ENCODE measurements at places on chromosomes 5 and 9.
A peak's percentile ranks its signal among the peaks of the same experiment; 100 is the strongest.

DNA sequence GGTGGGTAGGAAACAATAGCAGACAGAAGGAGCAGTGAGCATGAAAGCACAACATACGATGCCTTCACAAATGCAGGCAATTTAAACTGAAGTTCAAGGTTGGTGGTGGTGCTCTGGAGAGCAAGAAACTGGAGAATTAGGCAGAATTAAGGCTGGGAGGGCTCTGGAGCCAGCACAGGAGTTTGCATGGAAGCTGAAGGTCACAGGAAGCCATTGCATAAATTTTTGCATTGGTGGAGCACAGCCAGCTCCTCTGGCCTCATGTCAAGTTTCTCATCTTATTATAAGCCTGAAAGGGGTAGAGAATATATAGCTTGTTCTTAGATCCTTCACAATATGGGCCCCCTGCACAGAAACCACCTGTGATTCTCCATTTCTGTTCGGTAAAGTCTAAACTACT, 207.4 kb downstream of the PAPPA start:
- DNase-seq, result no peak

DNA sequence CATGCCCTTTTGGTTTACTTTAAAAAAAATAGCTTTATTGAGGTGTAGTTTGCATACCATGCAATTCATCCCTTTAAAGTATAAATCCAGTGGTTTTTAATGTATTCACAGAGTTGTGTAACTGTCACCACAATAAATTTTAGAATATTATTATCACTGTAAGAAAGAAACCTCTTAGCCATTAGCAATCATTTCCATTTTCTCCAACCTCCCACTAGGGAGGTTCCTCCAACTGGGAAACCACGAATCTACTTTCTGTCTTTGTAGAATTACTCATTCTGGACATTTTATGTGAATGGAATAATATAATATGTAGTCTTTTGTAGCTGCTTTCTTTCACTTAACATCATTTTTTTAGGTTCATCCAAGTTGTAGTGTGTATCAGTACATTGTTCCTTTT, 43.5 kb downstream of the UNC13B start:
- DNase-seq, result no peak

- no peak for DNase-seq
These were observed 482.8 kb upstream of the ARRDC3 start for GRCh38 chr5:91865915-91866314.

- peak; percentile 66 for DNase-seq
These were observed 123.4 kb downstream of the NXNL2 start for GRCh38 chr9:88658311-88658822.

DNA sequence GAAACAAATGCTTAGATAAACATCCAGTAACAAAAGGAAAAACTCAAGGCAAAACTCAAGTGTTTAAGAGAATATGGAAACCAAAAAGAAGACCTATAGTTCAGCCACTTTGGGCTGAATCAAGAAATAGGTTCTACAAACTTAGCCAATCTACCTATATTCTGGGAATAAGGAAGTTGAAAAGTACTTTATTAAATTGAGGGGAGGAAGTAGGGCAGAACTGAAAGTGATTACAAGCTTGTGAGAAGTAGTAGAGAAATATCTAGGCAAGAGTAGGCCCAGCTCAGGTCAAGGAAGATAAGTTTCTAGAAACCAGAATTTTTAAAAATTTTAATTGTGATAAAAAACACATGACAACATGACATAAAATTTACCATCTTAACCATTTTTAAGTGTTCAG, 384.8 kb upstream of the PCSK5 start:
- no peak for DNase-seq

DNA sequence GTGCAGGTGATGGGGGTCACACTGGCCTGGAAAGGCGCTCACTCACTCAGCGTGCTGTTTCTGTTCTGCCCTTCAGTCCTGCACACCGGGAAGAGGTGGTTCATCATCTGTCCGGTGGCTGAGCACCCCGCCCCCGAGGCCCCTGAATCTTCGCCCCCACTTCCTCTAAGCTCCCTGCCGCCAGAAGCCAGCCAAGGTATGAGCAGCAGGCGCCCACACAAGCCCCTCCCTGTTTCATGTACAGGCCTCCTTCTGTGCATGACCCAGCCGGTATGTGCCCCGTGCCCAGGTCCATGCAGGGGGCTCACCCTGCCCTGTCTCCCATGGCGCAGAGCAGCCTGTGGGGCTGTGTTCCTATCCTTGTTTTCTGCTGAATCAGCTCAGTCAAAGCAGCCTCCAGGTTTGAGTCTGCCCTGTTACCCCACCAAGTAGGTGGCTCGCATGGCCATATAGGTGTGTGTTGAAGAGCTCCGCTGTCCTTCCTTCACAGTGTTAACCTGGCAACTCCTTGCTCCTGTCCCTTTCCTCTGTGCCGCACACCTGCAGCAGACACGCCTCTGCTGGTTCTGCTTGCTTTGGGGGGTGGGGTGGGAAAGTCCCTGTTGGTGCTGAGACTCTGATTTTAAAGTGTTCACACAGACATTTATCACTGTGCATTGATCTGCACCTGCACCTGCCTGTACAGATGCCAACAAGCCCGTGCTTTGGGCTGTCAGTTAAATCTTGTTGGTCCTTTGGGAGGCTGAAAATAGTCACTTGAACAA, 84.8 kb downstream of the WNK2 start:
- DNase-seq, result no peak

- no peak for DNase-seq
These were observed 439.2 kb downstream of the DNAH5 start for GRCh38 chr5:13505326-13505725.

DNA sequence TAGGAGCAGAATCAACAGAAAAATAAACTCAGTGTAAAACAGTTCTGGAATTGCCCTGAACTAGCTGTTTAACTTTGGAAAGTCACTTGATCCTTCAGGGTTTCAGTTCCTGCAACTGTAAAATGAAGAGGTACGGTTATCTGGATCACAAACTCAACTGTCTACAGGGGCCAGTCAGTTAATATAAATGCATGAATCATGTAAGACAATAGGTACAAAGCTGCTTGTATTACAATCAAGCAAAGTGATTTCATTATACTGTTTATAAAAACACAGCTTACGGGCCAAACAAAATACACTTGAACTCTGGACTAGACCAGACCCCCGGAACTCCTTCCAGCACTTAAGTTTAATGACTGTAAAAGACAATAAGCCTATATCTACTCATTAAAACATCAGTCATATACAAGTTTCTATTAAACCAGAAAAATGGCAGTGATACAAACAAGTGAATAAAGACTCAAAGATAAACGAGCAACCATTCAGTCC, 73.0 kb downstream of the MRPS27 start:
- no peak for DNase-seq

DNA sequence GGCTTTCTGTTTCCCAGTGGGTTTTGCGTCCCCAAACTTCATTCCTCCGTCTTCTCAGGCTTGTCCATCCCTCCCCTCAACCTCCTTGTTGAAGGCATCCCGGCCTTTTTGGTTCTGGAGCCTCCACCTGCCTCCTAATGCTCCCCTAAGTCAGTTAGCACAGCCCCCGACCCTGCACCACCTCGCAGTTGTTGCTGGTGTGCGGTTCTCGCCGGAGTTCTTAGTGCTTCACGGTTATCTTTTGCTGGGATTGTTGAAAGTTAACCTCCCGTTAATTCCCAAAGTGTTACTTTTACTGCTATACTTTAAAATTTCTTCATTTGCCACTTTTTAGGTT, 447 bp downstream of the UBLCP1 start:
- no peak for DNase-seq

DNA sequence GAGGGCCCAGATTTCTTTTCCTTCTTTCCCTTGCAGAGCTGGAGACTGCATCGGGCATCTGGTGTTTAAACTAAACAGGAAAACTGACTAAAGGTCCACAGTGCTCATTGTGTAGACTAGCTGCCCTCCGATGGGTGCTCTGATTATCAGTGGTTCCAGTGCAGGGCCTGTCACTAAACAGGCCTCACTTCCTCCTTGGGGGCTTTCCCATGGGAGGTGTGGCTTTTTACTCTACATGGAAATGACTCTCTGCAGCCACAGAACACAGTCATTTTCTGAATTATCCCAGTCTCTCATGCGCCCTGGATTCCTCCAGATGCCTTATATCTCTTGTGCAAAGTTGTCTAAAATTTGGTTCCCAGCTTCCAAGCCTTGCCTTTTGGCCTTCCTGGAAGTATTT, 199.2 kb downstream of the TRIO start:
- no peak for DNase-seq

Data from epithelial cell of proximal tubule (primary cell).